ENCODE measurements at places on chromosomes 16 and 17.
A peak's percentile ranks its signal among the peaks of the same experiment; 100 is the strongest.

DNA sequence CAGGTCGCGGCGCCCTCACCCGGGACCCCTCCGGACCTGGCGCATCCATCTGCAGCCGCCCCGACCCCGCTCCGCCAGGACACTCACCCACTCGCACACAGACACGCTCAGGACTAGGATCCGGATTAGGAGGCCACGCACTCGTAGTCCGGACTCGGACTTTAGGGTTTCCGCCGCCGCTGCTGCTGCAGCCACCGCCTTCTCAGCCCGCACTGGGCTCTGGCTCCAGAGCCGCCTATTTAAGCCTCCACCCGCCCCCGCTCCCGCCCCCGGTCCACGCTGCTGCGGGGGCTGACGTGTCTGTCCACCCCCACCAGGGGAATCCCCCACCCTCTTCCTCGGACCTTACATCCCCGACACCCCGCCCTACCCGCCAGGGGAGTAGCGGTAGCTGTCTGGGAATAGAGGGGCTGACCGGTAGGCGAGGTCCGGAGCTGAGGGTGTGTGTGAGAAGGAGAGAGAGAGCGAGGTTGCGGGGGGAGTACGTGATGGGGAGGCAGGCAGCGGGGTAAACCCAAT is at the start of gene RRAD:
RRAD (minus strand) TSS at position 214 of the 519 bp plus-strand sequence. CDS start 356 bp downstream, outside the sequence.
- no peaks in the 10 kb centered on the region for H3K36me3 ChIP-seq
- H3K4me1 ChIP-seq: peaks cover 10% of the 10 kb centered on the region
- DNase-seq: peak; percentile 84
- H3K27me3 ChIP-seq: no peaks in the 10 kb centered on the region

- peaks cover 18% of the 10 kb centered on the region for H3K4me1 ChIP-seq
- H3K27ac ChIP-seq: no peak overlapping the region
- no peaks in the 10 kb centered on the region for H3K36me3 ChIP-seq
Observed at GRCh38 chr16:85187447-85187846, 75.2 kb upstream of the CIBAR2 start.

DNA sequence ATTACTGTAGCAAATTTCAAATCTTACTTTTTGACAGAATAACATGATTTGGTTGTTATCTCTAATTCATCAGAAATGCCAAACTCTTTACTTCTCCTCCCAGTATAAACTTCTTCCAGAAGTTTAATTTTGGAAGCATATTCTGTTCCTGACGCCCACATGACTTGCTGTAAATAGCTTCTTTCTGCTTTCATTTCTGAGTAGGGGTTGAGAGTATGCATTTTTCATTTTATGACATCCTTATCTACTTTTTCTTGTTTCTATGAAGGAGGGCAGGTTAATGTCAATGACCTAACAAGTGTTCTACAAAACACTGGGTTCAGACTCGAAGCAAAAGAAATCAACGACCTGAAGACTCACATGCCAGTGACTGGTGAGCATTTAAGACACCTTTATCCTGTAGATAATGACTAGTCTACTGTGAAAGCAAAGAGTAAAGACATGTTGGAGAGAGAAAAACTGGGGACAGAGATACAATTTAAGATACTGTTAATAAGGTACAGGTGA is 36.5 kb upstream of the EFCAB3 start:
- H3K4me3 ChIP-seq: no peak overlapping the region
- no peaks in the 10 kb centered on the region for H3K4me1 ChIP-seq
- no peaks in the 10 kb centered on the region for H3K27me3 ChIP-seq
- no peak for DNase-seq
- H3K36me3 ChIP-seq: no peaks in the 10 kb centered on the region

GRCh38 chr16:47956916-47957315 is 198.9 kb downstream of the ABCC12 start:
- no peak overlapping the region for H3K27ac ChIP-seq
- no peaks in the 10 kb centered on the region for H3K36me3 ChIP-seq
- H3K27me3 ChIP-seq: no peaks in the 10 kb centered on the region
- H3K4me1 ChIP-seq: no peaks in the 10 kb centered on the region
- DNase-seq: no peak

DNA sequence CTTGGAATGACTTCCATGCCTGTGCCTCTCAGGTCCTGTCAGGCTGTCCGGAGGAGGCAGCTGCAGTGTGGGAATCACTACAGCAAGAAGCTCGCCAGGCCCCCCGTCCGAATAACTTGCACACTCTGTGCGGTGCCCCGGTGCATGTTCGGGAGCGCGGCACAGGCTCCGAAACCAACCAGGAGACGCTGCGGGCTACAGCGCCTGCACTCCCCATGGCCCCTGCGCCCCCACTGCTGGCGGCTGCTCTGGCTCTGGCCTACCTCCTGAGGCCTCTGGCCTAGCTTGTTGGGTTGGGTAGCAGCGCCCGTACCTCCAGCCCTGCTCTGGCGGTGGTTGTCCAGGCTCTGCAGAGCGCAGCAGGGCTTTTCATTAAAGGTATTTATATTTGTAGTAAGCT is 1.3 kb downstream of the NRN1L start:
- no peak overlapping the region for H3K4me3 ChIP-seq
- no peaks in the 10 kb centered on the region for H3K36me3 ChIP-seq
- no peak overlapping the region for H3K27ac ChIP-seq
- peaks cover 6% of the 10 kb centered on the region for H3K4me1 ChIP-seq
- H3K27me3 ChIP-seq: no peaks in the 10 kb centered on the region

DNA sequence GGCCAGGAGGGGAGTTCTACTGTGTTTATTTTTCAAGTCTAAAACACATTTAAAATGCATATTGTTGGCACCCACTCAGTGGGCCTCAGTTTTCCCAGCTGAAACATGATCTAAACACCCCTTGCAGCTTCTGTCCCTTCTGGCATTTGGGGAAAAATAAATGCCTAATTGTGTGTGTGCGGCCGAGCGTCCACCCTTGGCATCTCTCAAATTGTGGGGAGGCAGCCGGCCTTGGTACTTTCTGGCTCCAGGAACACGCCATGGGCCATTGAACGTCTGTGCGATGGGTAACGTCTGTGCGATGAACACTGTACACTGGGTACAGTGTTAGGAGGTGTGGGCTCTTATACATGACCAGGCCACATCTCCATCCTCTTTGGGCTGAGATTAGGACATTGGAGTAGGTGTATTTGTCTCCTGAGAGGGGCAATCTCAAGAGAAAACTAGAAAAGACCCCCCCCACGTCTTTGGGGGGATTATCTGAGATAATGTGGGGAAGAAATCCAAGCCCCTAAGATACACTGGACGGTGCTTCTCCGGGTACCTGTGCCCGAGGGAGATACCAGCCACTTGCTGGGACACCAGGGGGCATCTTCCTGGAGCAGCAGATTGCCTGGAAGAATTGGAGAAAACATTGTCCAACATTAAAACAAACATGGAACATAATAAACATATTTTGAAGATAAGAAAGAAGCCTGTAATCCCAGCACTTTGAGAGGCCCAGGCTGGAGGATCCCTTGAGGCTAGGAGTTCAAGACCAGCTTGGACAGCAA is 54.9 kb downstream of the RAB11FIP4 start:
- no peaks in the 10 kb centered on the region for H3K27me3 ChIP-seq
- no peak overlapping the region for H3K27ac ChIP-seq

GRCh38 chr16:56600398-56600999 is 7.9 kb upstream of the MT2A start:
- H3K27me3 ChIP-seq: no peaks in the 10 kb centered on the region
- H3K4me1 ChIP-seq: no peaks in the 10 kb centered on the region
- no peak overlapping the region for H3K27ac ChIP-seq

GRCh38 chr17:693791-694638 is 20.6 kb downstream of the VPS53 start:
- no peak for DNase-seq
- peaks cover 8% of the 10 kb centered on the region for H3K4me1 ChIP-seq
- no peaks in the 10 kb centered on the region for H3K36me3 ChIP-seq
- no peaks in the 10 kb centered on the region for H3K27me3 ChIP-seq

- no peaks in the 10 kb centered on the region for H3K27me3 ChIP-seq
- H3K36me3 ChIP-seq: no peaks in the 10 kb centered on the region
- H3K4me3 ChIP-seq: no peak overlapping the region
- DNase-seq: no peak
Observed at GRCh38 chr17:29469276-29469675, 79.1 kb downstream of the TAOK1 start.

- H3K36me3 ChIP-seq: no peaks in the 10 kb centered on the region
- H3K27ac ChIP-seq: no peak overlapping the region
- no peak overlapping the region for H3K4me3 ChIP-seq
- H3K27me3 ChIP-seq: no peaks in the 10 kb centered on the region
- DNase-seq: no peak
- H3K4me1 ChIP-seq: peaks cover 2% of the 10 kb centered on the region
Observed at GRCh38 chr16:75288596-75289120, 37.2 kb upstream of the BCAR1 start.

DNA sequence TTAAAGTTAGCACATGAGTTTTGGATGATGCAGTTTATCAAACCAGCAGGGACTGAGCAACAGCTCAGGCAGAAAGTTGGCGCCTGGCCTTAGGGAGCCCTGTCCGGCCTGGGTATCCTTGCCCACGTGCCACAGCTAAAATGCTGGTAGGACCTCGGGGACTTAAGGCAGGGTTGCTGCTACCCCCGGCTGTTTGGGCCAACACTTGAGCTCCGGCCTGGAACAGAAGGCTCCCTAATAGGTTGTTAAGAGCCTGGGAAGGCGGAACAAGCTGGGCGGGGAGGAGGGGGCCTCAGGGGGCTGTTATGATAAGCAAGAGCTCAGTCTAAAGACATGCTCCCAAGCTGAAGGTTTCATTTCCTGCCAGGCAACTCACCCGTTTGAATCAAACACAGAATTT is 39.7 kb downstream of the CUEDC1 start:
- H3K4me1 ChIP-seq: peaks cover 7% of the 10 kb centered on the region
- no peak overlapping the region for H3K27ac ChIP-seq
- no peaks in the 10 kb centered on the region for H3K36me3 ChIP-seq
- DNase-seq: no peak
- no peaks in the 10 kb centered on the region for H3K27me3 ChIP-seq

DNA sequence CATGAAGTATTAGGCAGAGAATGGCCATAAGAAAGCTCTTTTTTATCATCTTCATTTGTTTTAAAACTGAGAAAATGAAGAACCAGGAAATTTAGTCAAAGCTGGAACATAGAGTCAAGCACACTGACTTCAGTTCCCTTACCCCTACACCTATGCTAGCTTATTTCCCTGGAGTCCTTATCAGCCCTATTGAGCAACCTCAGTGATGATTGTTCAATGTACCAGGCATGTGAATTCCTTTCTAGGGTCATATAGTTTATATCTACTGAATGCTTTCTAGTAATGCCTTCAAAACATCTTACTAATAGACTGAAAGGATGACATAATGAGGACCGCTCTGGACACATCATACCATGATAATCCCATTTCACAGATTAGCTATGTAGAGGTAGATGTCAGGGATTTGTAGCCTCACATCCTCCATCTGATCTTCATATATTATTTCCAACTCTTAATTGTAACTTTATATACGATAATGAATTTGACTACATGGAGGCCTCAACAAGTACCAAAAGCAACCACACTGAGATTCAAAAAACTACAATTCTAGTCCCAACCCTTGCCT is 460.4 kb upstream of the DYNLRB2 start:
- peaks cover 1% of the 10 kb centered on the region for H3K4me1 ChIP-seq
- H3K27ac ChIP-seq: no peak overlapping the region
- H3K36me3 ChIP-seq: no peaks in the 10 kb centered on the region
- DNase-seq: no peak

GRCh38 chr17:1227917-1228780 is 42.1 kb upstream of the BHLHA9 start:
- no peak for DNase-seq
- H3K4me1 ChIP-seq: peaks cover 3% of the 10 kb centered on the region
- peaks cover 2% of the 10 kb centered on the region for H3K27me3 ChIP-seq

DNA sequence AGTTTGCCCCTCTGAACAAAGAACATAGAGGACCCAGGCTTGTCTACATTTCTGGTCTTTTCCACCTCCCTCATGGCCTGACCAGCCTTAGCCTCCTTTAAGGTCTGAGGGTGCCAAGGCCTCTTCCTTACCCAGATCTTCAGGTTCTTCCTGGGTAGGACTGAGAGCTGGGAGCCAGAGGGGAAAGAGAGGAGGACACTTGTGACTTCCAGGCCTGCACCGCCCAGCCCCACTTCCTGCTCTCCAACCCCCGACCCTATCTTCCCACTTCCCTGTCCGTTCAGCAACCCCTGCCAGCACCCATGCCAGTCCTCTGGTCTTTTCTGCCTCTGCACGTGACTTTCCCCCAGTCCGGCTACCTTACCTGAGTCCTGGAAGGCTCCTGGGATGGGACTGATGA is 534 bp downstream of the PRSS36 start:
- H3K4me1 ChIP-seq: no peaks in the 10 kb centered on the region
- no peaks in the 10 kb centered on the region for H3K27me3 ChIP-seq
- no peak for DNase-seq
- H3K27ac ChIP-seq: no peak overlapping the region
- no peaks in the 10 kb centered on the region for H3K36me3 ChIP-seq
